ENCODE measurements at places on chromosomes 5 and 9. TPM values are rescaled to one million over a fixed set of nuclear protein-coding genes. Genes with fewer than 3 reads are reported as not detected.

Gene GRIN1
- not detected for total RNA-seq

Gene LCN12
- 2.1 TPM for total RNA-seq

Gene GABRA1
- not detected for total RNA-seq

Gene CARTPT
- total RNA-seq = not detected

Gene ARHGEF39
- 19.9 TPM for total RNA-seq

Gene ECM2
- total RNA-seq = not detected

Gene ISL1
- not detected for total RNA-seq
